Right hindlimb (tissue), 1 donor: ENCODE measurements at places on chromosomes 7 and 10.

DNA sequence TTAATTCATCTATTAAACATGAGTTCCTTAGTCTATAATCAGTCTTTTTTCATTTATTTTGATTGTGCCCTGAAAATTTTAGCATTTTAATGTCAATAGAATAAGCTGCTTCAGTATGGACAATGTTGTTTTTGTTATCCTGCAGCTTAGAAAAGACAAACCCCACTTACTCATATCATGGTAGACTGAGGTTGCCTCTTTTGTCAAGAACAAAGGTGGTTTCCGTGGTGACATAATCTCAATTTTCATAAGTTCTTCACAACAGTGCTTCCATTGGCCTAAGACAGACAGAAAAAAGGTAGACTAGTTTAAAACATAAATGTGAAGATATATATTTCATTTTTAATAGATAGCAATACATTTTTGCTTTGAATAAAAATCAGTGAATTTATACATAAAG, 69.1 kb downstream of the RTKN2 start:
- DNase-seq, result no peak

DNA sequence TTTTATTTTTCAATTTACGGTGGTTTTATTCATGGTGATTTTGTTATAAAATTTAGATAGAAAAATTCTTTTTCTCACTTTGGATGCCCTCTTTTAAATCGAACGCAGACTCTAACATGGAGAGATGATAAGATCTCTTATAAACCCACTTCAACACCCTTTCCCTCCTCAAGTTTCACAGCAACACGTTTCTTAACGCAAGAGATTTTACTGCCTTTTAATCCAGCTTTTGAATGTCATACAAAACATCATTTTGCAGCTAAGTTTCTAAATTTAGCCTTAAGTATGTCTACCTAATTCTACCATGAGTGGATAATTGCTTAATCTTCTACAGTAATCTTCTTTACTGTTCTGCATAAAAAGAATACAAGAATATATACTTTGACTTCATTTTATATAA, 70.0 kb downstream of the SEMA3C start:
- no peak for DNase-seq

DNA sequence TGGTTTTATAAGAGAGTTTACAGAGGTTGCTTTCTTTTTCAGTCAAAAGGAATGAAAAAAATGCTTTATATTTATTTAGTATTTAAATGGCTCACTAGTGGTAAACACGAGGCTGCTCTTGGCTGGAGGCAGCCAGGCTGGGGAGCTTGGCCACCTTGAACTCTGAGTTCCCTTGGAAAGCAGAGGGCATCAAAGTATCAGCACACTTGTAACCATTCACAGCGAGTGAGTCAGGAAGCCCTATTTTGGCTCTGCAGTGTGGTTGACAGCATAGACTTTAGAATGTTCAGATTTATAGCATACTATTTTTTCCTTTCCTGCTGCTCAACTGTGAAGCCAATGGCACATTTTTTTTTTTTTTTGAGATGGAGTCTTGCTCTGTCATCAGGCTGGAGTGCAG, 51.6 kb downstream of the CYCS start:
- DNase-seq, result no peak

DNA sequence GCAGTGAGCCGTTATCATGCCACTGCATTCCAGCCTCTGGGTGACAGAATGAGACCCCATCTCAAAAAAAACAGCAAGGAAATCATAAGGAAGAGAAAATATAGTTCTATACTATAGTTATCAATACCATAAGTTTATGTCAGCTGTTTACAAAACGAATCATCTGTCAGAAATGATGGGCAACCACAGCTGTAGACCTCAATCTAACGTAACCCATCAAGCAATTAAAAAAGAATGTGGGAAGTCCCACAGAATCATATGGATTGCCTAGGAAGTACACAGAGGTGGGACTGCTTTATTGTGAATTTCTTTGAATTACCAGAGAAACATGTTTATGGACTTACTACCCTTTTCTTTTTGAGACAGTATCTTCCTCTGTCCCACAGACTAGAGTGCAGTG, 6.9 kb downstream of the NRBF2 start:
- no peak for DNase-seq

- DNase-seq, result no peak
These were observed 498 bp upstream of the ST7 start for GRCh38 chr7:116952635-116953371.

- no peak for DNase-seq
These were observed 233.0 kb downstream of the DIP2C start for GRCh38 chr10:456486-456885.

- no peak for DNase-seq
These were observed 107.0 kb upstream of the ZNF716 start for GRCh38 chr7:57342954-57343353.

- no peak for DNase-seq
These were observed 4.4 kb downstream of the FUOM start for GRCh38 chr10:133353202-133353959.

GRCh38 chr10:101490026-101490425, 98.0 kb downstream of the POLL start:
- no peak for DNase-seq

- DNase-seq, result no peak
These were observed 140.4 kb upstream of the NPY start for GRCh38 chr7:24143547-24143946.

GRCh38 chr7:19114551-19114855, 2.9 kb downstream of the TWIST1 start:
- no peak for DNase-seq

- peak; percentile 4 for DNase-seq
These were observed 130.4 kb downstream of the PTPN20 start for GRCh38 chr10:47041396-47042198.

- no peak for DNase-seq
These were observed 25.7 kb downstream of the COG5 start for GRCh38 chr7:107538001-107538400.

GRCh38 chr10:17353568-17354300, 100.7 kb downstream of the ST8SIA6 start:
- DNase-seq, result no peak
